ENCODE measurements at places on chromosomes 16 and 17.

DNA sequence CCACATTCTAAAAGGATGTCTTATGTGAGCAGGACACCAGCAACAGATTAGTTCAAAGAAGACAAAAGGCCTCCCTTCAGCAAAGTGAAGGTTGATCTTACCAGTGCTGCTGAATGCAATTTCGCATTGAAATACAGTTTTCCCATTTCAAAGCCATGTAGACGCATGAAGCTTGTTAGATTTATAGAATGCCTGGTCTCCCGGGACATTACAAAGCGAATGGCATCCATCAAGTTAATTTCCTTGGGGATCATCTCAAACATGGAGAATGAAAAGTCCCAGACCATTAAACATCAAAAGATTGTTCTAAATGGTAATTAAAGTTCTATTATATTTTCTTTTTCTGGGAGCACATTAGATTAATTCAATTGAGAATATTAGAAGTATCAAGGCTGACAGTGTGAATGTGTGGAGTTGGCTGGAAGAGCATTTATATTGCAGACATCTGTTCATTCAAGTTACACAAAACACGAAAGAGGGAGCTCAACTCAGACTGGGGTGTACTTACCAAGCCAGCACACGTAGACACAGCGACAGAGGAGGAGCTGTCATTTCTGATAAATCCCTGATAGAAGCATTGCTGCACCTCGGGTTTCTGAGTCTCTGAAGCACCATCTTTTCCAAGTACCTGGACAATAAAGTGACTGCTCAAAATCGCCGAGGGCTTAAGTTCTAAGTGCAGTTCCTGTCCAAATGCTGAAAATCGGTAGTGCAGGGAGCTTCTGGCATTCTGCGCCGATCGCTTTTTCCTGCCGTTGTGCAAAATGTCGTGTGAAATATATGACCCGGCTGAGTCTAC is 3.8 kb downstream of the ADAMTS18 start:
- DNase-seq = no peak

DNA sequence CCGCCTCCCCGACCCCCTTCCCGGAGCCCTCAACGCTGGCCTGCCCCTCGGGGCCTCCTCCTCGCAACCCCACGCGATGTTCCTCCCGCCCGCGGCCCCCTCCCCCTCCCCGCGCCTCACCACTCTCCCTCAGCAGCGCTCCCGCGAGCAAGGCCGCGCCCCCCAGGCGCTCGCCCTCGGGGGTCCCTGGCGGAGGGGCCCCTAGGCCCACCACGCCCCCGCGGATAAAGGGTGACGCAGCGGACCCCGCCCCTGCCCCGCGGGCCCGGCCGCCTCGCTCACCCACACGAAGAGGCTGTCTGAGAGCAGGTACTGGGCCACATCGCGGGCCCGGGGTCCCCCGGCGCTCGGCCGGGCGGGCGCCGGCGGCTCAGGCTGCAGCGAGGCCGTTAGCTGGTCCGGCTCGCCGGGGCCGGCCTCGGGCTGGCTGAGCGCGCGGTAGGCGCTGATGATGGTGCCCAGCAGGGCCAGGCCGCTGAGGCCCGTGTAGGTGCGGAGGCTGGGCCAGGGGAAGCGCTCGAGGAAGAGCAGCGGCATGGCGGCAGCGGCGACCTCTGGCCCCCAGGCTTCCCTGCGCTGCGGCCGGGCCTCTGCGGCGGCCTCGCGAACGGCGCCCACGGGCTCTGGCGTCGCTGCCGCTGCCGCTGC is 430 bp downstream of the AMFR start:
- peak; percentile 18 for DNase-seq

DNA sequence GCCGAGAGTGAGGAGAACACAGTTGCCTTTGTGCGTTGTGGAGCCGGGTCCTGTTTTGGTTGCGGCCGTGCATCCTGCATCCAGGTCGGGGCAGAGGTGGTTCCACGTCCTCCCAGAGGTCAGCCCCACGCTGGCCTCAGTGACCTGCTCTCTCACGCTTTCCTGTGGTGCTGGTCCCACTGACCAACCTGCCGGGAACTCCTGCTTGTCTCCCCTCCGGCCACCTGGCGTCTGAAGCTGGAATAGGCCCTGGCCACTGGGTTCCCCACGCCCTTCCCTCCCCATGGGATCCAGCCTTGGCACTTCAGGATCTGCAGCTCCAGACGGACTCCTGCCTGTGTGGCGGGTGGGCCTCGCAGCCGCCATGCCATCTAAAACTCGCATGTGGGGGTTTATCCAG is 85.5 kb upstream of the ZNF750 start:
- no peak for DNase-seq

DNA sequence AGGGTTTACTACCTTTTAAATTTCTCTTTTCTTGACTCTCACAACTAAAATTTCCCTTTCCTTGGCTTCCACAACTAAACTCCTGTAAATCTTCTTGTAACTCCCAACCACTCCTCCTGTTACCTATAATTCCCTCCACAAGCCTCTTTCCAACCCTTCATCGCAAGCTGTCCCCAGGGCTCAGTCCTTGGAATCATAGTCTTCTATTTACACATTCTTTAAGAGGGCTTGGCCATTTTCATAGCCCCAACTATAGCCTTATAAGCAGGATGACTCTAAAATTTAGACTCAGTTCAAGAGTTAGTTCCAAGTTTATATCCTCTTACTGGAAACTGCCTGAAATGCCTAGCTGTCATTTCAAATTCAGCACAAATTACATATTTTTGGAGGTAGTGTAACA is 23.9 kb downstream of the GLG1 start:
- DNase-seq = no peak

DNA sequence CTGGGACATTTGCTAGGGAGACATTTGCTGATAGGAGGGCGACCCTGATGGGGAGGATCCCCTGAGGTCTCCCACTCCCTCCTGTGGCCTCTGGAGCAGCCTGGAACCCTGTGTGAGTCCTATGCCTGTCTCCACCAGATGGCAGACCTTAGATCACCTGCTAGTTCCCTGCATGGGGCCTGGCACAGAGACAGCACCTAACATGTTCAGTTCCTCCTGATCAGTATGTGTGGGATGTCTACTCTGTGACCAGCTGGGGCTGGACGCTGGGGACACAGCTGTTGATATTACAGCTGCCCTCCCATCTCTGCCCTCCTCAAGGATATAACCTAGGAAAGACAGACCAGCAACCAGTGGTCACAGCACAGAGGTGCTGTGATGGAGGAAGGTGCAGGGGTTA is 1.1 kb upstream of the ADCY7 start:
- DNase-seq = no peak

GRCh38 chr17:57285701-57286100 is 29.4 kb downstream of the MSI2 start:
- no peak for DNase-seq

- DNase-seq = peak; percentile 15
These were observed 607 bp upstream of the NCOR1 start for GRCh38 chr17:16215965-16216316.

DNA sequence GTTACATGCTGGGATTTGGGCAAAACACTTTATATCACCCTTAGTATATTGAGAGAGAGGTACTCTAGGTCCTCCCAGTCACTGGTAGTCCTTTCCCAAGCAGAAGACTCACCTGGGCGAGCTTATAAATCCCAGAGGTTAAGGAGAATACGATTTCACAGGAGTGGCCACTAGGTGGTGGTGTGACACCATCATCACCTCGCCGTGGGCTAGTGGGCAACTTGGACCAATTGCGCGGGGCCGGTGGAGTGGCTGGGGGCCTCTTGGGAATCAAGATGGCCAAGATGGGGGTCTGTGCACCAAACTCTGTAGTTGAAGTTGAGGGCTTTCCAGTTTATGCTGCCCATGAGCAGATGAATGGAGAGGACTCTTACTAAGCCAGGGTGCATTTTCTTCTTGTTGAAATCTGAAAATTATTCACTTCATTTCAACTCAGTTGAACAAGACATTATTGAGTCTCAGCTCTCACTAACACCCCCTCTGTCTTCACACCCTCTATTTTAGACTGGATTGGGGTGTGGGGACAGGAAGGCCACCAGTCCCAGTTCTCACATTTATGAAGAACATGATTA is 38.2 kb upstream of the PIRT start:
- DNase-seq = no peak

- no peak for DNase-seq
These were observed 70.5 kb downstream of the RBBP6 start for GRCh38 chr16:24609740-24610415.

GRCh38 chr17:65794572-65794971 is 233.1 kb upstream of the AXIN2 start:
- no peak for DNase-seq

DNA sequence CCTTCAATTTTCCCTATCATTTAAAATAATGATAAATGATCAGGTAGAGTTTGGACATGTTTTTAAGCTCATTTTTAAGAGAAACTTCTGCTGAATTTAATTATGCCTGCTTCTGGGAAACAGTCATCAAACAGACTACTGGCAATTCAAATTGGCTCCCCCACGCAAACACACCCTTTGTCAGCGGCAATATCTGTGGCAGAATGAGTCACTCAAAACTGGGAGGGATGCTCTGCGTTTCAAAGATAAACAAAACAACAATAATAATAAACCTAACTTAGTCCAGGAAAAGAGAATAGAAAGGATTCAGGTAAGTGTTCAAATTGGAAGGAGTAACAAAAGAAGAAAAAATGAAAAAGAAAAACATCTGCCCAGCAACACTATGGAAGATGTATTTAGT is 108.1 kb upstream of the ERCC4 start:
- DNase-seq = no peak

DNA sequence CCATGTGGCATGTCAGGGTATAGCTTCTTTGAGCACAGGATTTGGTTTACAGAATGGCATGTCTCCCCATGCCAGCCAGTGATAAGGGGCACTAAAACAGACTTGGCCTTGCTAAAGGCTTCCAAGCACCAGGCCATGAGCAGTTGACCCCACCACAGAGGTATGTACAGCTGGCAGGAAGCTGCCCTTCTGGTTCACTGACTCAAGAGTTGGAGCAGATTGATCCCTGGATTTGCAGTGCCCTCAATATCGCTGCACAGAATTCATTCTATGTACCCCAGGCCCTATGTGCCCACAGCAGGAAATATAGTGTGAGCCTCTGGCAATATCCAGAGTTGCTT is 24.3 kb downstream of the HLF start:
- DNase-seq = no peak

GRCh38 chr16:15701367-15701766 is 51.3 kb downstream of the NDE1 start:
- no peak for DNase-seq

- DNase-seq = no peak
These were observed 6.8 kb downstream of the CIBAR2 start for GRCh38 chr16:85105475-85105874.

DNA sequence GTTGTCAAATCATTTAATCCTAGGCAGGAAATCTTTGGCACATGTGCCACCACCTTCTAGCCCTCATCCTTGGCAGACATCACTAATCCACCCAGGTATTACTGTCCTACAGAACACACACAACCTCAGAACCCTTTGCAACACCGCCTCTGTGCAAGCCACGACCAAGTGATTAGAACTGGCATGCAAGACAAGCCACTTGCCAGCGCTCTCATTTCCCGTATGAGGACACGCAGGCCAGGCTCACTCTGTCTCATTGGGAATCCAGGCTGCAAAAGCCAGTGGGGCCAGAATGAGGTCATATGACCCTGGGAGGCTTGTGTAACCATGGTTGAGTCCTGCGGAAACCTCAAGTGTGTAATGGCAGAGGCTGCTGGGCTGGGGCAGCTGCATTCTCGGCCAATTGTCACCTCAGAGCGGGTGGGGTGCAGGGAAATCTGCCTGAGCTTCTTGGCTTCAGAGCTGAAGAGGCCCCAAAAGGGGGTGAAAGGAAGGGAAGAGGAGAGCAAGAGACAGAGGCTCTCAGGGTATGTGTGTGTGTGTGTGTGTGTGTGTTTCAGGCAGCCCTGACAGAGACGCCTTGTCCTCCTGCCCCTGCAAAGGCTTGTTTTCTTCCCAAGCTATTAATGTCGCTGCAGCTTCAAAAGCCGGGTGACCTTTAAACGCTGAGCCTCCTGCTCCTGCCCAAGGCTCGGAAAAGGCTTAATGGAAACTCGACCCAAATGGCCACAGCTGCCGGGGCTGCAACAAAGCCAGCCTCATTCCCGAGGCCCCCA is 43.2 kb upstream of the MRPS23 start:
- no peak for DNase-seq

Measured in stimulated activated effector memory CD8-positive, alpha-beta T cell treated with anti-CD3 and anti-CD28 coated beads, Interleukin-12 subunit alpha, Interleukin-12 subunit beta, amount 100 ng/mL, for 72 hours (primary cell).